A549 treated with dexamethasone at 1 μM for 4 hours (cell line): ENCODE measurements at places on chromosomes 16 and 17. TPM values are rescaled to one million over a fixed set of nuclear protein-coding genes. Genes with fewer than 3 reads are reported as not detected.

KIF19 gene
- 0.05 to 0.08 TPM (median 0.06 TPM) in 5 replicates for total RNA-seq

PRM1 gene
- not detected in 5 replicates for total RNA-seq

SLC38A8 gene
- not detected in 5 replicates for total RNA-seq

CCDC182 gene
- not detected in 5 replicates for total RNA-seq

RASD1 gene
- total RNA-seq, result 3.0 to 6.2 TPM (median 5.2 TPM) in 5 replicates

ODAD4 gene
- 1.1 to 2.1 TPM (median 1.4 TPM) in 5 replicates for total RNA-seq

PRR15L gene
- total RNA-seq, result 2.3 to 3.2 TPM (median 2.8 TPM) in 5 replicates

MPV17L gene
- total RNA-seq, result 4.2 to 6.7 TPM (median 6.1 TPM) in 5 replicates

RHBDF1 gene
- 17.7 to 29.7 TPM (median 26.5 TPM) in 5 replicates for total RNA-seq

GGT6 gene
- total RNA-seq, result not detected in 5 replicates

INCA1 gene
- total RNA-seq, result 1.0 to 1.9 TPM (median 1.5 TPM) in 5 replicates

TMEM94 gene
- 30.1 to 53.5 TPM (median 47.1 TPM) in 5 replicates for total RNA-seq
